CD8-positive, alpha-beta T cell (primary cell): ENCODE measurements at places on chromosomes 6 and 20.

DNA sequence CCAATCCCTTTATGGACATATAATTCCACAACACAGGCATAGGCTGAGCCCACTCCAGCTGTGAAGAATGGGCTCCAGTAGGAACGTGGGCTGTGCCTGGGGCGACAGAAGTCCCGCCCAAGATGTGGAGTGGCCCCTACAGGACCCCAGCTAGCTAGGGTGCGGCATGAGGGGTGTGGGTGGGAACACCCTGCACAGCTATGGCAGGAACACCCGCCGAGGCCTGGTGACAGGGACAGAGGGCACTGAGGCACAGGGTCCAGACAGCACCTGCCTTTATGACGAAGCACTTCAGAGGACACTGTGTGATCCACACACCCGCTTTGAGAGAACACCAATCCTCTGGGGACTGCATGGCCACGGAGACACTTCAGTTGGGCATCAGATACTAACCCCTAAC is 28.2 kb upstream of the TCFL5 start:
- DNase-seq, result no peak

DNA sequence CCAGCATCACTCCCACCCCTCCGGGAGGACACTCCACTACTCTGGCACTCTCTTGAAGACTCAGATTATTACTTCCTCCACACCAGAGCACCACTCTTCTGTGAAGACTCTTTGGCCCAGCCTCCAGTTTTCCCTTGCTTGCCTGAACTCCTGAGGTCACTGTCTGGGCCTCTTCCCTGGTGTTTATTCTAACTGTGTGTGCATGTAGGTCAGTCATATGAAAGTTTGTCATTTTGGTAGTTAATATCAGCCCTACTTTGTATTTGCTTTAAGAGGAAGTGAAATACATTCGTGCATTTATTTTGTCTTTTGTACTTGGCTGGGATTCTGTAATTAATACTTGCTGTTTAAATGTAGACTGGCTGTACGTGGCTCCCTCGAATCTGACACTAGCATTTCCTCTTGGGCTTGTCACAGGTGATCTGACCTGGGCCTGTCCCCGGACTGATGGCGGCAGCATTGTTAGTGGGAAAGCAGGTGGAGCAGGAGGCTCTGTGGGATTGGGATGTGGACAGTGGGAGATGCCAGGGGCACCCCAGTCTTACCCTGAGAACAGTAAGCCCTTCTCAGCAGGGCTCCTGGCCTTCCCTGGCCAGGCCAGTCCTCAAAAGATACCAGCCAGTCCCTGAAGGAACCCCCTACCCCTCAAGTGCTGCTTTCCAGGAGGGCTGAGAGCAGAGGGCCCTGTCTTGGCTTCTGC is 350.5 kb downstream of the CDC5L start:
- DNase-seq, result no peak

DNA sequence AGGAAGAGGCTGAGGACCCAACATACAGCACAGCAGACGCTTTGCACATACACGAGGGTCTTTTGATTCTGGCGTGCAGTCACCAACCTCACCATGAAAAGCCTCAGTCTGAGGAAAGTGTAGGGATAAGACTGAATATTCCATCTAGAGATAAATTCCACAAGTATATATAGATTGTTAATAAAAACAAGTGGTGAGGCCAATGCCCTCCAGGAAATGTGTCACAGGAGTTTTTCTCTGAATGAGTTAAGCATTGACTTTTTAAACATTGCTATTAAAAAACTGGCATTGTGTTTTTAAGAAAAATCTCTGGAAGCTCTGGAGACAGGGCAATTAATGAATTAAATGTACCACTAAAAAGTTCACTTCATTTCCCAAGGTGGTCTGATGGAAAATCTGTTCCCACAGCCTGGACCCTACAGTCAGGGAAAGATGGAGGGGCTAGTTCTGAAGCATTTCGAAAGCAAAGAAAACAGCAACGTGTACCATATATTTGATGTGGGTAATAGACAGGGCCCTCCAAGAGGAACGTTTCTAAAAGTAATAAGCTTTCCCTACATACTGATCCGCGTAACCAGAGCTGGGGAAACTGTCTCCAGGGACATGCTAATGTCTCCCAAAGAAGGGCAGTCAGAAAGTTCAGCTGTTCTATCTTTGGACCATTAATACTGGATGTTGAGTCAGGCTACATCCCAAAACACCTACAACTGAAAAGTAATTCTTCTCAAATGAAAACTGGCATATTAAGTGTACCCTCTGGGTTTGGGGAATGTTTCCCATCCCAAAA is 301.1 kb downstream of the FOXC1 start:
- DNase-seq, result no peak

DNA sequence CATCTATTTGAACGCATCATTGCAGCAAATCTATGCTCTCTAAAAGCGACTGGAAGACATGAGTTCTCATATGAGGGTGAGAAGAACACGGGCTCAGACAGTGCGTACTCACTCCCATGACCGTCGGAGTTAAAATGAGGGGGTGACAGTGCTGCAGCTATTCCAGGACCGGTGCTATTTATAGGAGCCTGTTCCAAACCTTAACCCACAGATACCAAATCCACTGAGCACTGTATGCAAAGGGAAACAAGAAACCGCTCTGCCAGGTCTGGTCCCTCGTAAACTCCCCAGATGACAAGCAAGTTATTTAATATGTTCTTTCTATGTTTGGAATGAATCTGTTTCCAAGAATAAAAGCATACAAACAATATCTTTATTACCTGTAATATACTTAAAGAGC is 22.9 kb downstream of the PPP1R3G start:
- no peak for DNase-seq

- no peak for DNase-seq
These were observed 9.0 kb downstream of the CST9 start for GRCh38 chr20:23596579-23597250.

- DNase-seq, result no peak
These were observed 1.5 kb downstream of the HNF4A start for GRCh38 chr20:44357020-44357419.
